ENCODE measurements at places on chromosomes 2 and 18. TPM values are rescaled to one million over a fixed set of nuclear protein-coding genes. Genes with fewer than 3 reads are reported as not detected.

PSMA8 gene
- not detected for total RNA-seq

INHBB gene
- total RNA-seq: 19.4 TPM

SERPINB13 gene
- total RNA-seq: 131 TPM

SLC23A3 gene
- 5.4 TPM for total RNA-seq

RGPD4 gene
- total RNA-seq: not detected
